ENCODE measurements at places on chromosomes 3 and 15.

- DNase-seq = no peak
Measured at GRCh38 chr3:86814918-86815655, 175.9 kb downstream of the VGLL3 start.

- no peak for DNase-seq
Measured at GRCh38 chr3:187773233-187774184, 28.2 kb upstream of the BCL6 start.

DNA sequence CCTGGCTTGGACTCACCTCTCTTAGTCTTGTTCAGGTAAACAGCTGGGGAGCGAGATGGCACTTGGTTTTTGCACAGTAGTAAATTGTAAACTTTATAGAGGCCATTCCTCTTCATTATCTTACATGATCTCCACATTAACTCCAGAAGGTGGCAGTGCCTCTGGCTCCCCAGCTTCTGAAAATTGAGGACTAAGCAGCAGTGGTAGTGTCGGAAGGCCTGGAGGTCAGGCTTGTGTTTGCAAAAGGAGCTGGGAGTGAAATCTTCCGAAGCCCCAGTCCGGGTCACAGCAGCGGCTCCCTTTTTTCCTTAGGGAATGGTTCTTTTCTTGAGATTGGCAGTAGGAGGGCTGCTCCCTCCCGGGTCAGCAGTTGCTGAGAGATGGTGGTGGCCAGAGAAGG, 85.7 kb downstream of the FNDC3B start:
- DNase-seq = no peak

DNA sequence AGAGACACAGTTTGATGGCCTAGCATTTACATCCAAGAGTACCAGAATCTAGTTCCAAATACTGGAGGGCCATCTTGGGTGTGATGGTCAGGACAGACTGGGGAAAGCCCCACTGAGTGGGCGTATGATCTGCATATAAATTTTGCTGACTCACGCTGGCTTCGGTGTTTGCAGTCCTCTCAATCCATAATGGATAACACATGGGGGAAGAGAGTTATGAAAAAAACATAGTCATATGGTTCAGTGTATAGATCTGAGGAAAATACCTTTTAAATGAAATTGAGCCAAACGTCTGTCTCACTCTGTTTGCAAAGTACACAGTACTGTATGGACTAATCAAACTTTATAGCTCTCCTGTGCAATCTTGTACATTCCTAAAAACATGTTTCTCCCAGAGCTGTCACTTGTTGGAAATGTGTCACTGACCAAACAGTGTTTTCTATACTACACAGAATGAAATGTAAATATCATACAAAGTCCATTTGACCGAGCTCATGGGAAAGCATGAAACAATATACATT, 125.3 kb upstream of the THBS1 start:
- DNase-seq = no peak

Measured in activated CD8-positive, alpha-beta memory T cell treated with anti-CD3 and anti-CD28 coated beads for 24 hours (primary cell).